SW 1271 (cell line): ENCODE measurements at places on chromosomes 2 and 18.

DNA sequence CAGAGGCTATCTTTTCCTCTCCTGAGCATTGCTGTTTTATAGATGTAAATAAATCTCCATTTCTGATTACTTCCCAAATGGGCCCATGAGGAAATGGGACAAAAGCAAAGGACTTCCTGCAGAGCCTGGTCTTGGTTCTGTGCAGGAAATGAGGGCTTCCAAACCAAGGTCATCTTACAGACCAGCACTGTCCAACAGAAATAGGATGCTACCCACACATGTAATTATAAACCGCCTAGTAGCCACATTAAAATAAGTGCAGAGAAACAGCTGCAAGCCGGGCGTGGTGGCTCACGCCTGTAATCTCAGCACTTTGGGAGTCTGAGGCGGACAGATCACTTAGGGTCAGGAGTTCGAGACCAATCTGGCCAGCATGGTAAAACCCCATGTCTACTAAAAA, 6.2 kb downstream of the TTL start:
- DNase-seq, result no peak

GRCh38 chr2:29226808-29227207, 111.6 kb downstream of the CLIP4 start:
- no peak for DNase-seq

GRCh38 chr2:72727356-72727755, 98.5 kb downstream of the EXOC6B start:
- no peak for DNase-seq

GRCh38 chr2:19026261-19026660, 332.2 kb downstream of the OSR1 start:
- no peak for DNase-seq

DNA sequence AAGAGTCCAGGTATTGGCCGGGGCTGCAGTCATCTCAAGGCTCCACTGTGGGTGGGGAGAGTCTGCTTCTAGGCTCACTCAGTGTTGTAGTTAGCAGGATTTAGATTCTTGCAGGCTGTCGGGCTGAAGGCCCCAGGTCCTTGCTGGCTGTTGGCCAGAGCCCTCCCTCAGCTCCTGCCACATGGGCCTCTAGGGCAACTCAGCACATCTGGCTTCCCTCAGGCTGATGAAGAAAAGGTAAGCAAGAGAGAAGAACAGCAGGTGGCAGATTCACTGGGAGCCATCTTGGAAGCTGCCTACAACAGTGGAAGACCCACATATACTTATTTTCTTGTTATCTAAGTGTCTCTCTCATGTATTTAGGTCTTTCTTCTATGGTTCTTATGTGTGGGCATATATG, 4.3 kb downstream of the MRPS9 start:
- no peak for DNase-seq

DNA sequence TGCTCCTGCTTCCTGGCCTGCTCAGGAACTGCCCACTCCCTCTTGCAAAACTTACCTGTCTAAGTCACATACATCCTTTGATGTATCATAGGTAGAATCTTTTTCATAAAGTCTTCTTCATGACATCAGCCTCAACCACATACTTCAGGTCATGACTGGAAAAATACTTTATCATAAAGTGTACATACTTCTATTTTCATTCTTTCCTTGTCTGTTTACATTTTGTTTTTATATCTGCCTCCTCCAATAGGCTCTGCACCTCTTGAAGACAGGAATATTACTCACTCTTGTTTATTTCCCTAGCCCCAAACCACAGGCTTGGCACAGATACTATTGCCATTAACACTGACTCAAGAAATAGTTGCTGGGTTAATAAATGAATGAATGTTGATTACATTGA, 43.6 kb upstream of the ZNF804A start:
- no peak for DNase-seq
